ENCODE measurements at places on chromosomes 2 and 18.

GRCh38 chr2:673615-674320 lies 3.4 kb downstream of the TMEM18 start:
- DNase-seq, result no peak

- no peak for DNase-seq
Observed at GRCh38 chr2:54067851-54068375, 47.5 kb upstream of the ACYP2 start.

DNA sequence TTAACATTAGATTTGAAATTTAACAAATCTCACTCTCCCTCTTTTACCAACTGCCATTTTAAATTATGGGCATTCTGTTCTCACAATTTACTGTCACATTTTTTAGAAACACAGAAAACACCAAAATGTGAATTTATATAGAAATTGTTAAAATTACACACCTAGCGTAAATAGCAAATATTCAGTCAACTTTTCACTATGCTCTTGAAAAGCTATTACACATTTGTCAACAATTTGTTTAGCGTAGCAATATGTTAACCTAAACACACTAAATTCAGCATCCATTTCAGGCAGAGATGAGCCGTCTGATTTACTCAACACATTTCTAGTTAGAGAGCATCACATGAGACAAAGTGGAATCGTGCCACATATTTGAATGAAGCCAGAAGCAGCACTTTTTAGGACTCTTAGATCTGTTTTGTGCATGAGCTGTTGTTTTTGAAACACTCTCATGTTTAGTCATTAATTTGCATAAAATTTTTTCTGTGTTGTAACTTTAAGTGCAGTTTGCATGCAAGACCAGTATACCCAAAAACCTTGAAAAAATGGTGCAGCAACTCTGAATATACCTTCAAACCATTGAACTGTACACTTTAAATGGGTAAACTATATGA lies 8.2 kb downstream of the TTC32 start:
- DNase-seq, result no peak

- DNase-seq, result no peak
Observed at GRCh38 chr2:84494070-84494469, 22.2 kb upstream of the DNAH6 start.

DNA sequence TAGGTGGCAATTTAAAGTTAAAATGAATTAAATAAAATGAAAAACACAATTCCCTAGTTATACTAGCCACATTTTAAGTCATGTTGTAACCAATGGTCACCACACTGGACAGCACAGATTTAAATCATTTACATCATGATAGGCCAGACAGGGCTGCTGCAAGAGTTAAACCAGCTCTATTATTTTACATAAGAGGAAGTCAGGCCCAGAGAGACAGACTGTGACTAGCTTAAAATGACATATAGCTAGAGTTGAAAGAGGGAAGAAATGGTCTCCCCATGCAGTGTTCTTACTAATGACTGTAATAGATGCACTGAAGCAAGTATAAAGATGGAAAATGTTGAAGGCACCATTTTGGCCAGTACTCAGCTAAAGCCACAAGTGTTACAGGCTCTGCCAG lies 69.6 kb downstream of the SLC66A3 start:
- no peak for DNase-seq

DNA sequence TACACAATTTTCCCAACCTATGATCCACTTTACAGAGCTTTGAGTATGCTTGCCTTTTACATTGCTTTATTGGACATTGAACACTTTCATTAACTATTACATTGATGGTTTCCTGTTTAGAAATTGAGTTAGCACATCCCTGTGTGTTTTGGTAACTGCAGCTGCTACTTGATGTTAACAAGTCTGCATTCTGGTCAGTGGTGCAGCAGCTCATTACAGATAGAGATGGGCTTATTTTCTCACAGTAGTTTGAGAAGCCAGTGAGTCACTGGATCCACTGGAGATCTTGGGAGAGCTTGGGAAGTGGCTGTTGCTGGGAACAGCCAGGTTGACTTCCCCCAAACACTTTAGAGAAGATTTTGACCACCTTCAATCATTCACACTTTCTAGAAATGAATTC lies 150.5 kb downstream of the ARHGAP15 start:
- no peak for DNase-seq

GRCh38 chr18:60322591-60322990 lies 50.0 kb downstream of the MC4R start:
- DNase-seq, result no peak

- DNase-seq, result peak; percentile 1
Observed at GRCh38 chr2:203578759-203579643, 43.9 kb upstream of the RAPH1 start.

DNA sequence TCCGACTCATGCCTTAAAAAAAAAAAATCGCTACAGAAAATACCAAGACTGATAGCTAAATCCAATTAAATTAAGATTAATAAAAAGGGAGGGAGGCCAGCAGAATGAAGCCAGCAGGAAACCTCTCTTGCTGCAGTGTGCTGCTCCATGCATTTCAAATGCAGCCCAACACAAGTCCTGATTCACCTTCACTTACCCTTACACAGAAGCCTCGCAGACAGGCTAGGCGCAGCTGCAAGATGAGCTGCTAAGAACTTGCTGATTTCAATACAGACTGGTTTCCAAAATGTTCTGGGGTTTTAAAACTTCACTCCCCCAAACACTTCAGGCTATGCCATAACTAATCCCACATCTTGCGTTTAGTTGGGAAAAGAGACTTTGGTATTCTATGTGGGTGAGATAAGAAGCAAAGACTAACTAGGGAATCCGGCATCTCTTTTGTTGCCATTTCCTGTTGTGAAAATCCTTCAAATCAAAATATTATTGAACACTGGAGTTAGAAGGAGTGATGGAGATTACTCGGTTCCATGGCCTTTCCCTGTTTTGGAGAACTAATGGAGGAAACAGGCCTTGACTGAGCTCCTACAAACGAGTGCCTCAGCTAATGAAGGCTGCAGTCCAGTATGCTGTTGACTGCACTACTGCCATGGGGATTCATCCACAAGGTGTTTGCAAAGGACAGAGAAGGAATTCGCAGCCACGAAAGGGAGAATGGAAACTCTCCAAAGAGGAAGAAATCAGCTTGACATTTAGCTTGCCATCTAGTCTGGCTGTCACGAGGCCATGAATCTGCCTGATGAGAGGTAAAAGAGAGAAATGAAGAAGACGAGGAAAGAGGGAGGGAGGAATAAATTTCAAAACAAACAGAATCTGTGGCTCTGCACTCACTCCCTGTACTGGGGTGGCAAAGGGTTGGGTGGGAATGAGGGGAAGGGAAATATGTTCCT lies 67.3 kb downstream of the CLHC1 start:
- DNase-seq, result no peak

DNA sequence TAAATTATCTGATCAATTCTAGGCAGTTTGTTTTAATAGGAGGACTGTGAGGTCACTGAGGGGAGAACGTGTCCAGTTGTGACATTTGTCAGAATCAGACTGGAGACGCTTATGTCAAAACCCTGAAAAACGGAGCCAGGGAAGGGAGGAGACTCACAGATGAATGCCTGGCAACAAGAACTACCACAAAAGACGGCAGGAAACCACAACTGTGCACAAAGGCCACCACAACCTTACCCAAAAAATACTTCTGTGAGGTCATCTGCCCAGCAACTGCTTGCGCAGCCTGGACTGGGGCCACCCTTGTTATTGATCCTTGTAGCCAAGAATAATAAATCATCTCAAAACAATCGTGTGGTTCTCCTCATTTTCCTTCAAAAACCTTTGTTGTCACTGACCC lies 173.0 kb upstream of the ALKAL2 start:
- no peak for DNase-seq

DNA sequence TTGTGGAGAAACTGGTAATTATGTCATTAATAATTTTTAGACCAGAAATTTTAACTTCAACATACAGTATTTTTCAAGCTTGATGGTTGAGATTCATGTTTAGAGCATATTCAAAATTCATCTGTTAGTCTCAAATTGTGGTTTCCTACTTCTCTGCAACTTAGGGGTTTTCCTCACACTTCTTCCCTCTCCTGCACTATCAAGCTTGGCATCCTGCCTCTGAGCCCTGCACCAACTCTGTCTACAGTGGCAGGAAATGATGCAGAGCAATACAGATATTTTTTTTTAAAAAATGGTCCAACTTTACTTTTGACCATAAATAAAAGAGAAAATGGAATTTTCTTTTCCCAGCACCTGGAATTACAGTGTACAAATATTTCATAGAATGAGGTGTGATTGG lies 247.3 kb downstream of the NUP35 start:
- DNase-seq, result no peak

DNA sequence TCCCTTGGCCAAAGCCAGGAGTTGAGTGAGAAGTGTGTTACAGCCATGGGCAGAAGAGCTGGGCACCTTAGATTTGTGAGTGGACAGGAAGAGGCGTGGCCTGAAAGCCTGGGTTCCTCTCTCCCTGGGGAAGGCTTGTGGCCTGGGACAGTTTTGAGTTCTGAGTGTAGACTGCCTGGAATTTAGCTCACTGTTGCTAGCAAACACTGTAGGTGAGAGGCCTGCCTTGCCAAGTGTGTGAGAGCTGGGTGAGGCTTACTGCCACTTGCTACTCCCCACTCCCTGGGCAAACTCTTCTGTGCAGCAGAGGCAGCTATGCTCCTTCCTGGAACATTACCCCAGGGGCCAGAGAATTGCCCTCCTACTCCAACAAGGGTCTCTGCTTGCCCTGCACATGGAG lies 150.0 kb upstream of the GALNT5 start:
- no peak for DNase-seq

DNA sequence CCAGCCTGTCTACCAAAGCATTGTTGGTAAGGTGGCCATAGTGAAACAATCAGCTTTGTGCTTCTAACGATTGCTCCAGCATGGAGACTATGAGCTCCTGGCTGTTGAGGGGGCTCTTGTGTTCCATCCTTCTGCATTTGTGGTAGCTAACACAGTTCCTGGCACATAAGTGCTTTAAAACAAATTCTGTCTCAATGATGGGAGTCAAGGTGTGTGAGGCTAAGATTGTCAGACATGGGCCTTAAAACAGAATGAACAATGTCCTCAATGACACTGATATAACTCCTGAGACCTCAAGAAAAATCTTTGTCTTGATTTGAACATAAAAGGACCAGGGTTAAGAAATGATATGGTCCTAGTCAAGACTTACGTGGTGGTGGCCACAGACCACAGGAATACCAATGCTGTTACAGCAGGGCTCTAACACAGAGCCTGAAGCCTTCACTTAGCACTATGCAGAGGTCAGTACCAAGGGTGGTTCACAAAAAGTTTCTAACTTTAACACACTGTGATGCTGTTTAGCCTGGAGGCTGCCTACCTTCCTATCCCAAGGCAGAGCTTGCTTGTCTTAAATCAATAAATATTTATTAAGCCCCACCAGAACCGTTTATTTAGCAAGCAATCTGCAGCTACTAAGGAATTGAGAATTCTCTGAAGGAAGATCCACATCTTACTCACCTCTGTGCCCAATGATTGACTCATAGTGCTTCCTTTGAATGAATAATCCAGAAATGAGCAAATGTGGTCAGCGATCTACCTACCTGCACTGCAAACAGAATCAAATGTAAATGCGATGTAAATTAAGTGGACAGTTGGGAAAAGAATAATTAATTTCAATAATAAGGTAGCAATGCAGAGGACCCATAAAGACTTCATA lies 35.1 kb downstream of the EVA1A start:
- DNase-seq, result no peak

- no peak for DNase-seq
Observed at GRCh38 chr18:60066219-60066975, 166.6 kb downstream of the PMAIP1 start.

- no peak for DNase-seq
Observed at GRCh38 chr18:78686976-78687685, 292.5 kb upstream of the SALL3 start.

- DNase-seq, result no peak
Observed at GRCh38 chr18:55477860-55478581, 110.0 kb downstream of the TCF4 start.

- no peak for DNase-seq
Observed at GRCh38 chr2:122980671-122981070, 1044.4 kb upstream of the CNTNAP5 start.

GRCh38 chr2:241629762-241630435 lies 7.1 kb downstream of the THAP4 start:
- no peak for DNase-seq

- DNase-seq, result no peak
Observed at GRCh38 chr18:37553633-37554398, 11.8 kb downstream of the CELF4 start.

DNA sequence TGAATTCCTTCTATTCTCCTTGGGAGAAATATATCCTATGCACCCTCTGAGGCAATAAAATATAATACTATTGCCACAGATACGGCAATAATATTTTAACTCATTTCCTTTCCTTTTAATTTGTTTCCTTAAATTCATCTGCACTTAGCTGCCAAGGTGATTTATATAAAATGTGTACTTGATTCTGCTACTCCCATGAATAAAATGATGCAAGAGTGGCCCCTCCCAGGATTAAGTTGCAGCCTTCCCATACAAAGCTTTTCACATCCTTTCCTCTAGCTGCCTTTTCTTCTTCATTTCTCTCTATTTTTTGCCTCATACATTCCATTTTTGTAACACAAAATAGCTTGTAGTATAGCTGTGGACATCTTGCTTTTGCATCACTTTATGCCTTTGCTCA lies 464.1 kb upstream of the ZEB2 start:
- DNase-seq, result no peak

DNA sequence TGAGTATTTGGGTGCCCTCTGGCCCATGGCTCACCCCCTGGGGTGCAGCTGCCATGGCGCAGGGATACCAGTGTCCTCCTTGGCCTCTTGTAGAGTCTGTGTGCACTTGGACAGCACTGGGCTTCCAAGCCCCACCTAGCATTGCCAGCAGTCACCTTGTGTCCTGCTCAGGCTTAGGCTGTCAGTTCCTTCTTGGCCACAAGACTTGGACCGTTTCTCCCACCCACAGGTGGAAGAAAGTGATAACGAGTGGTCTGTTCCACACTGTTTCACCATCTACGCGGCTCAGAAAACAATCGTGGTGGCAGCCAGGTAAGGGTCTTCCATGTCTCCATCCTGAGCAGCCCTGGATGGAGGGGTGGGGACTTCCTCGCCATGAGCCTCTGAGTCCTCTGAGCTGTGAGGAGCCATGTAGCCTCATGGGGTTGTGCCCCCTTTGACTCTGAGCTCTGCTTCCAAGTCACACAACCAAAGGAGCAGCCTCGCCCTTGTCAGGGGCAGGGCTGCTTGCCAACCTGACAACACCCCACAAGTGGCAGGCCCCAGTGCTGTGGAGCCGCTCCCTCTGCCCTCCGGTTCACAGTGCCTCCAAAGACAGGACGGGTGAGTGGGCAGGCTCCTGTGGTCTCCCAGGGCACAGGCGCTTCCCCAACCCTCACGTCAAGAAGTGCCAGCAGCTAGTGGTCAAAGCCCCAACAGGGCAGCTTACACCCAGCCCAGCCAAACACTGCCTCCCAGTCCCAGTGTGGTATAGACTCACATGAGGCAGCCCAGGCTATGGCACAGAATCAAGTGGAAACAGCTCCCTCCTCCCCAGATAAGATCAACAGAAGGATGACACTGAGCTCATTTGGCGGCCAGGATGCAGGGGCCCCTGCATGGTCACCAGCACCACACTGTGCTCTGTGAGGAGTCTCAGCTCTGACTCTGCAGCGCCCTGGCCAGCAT lies 18.4 kb downstream of the STK25 start:
- DNase-seq, result no peak

GRCh38 chr2:1233281-1233680 lies 180.0 kb upstream of the TPO start:
- DNase-seq, result no peak

Data from stimulated activated CD4-positive, alpha-beta T cell treated with anti-CD3 and anti-CD28 coated beads, Interleukin-2, amount 100 ng/mL, for 4 hours (primary cell).